ENCODE measurements at places on chromosomes 16 and 17.

DNA sequence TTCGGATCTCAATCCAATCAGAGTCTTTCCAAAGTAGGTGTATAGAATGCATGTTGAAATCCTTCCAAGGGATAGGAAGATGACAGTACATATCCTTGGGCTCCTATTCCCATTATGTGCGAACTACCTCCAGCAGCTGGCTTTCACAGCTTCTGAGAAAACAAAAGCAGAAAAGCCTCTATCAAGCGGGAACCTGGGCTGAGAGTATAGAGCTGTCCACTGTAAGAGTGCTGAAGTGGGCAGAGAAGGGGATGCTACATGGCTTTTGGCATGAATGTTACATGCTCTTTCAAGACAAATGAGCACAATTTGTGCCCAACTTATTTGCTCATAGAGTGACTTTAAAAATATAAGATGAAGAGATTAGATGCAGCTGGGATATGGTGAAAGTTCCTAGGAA, 993.5 kb downstream of the CDH8 start:
- DNase-seq = no peak

GRCh38 chr17:48615963-48616716, 1.0 kb upstream of the HOXB8 start:
- DNase-seq = no peak

DNA sequence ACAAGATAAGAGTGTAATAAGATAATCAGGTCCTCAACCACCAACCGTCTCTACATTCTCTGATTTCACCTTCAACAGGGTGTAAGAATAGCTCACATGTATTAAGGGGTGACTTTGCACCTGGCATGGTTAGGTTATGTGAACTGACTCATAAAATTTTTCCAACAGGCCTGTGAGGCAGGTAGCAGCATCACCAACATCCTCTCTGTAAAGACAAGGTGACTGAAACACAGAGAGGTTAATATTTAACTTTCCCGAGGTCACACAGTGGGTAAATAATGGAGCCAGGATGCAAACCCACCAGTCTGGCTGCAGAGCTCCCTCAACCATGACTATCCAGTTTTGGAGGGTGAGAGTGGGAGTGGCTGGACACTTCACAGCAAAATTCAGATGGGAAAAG, 317.2 kb downstream of the C16orf95 start:
- DNase-seq = no peak

DNA sequence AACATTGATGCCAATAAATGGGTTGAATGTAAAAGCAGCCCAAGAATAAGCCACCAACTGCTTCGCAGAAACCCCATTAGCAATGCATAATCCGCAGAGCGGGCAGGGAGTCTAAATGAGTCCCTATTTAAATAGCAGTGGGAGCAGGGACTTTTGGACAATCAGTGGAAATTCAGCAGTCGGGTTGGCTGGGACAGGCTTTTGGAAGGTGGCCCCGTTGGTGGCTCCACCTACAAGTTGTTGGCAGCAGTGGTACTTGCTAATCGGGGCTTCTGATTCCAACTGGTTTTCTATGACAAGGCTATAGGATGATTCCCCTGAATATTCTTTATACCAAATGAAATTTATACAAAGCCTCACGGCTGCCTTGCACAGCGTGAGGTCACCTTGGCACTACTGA, 86.3 kb downstream of the WDR59 start:
- DNase-seq = no peak

- DNase-seq = peak; percentile 38
Observed at GRCh38 chr17:42288803-42289610, 709 bp downstream of the STAT5A start.

DNA sequence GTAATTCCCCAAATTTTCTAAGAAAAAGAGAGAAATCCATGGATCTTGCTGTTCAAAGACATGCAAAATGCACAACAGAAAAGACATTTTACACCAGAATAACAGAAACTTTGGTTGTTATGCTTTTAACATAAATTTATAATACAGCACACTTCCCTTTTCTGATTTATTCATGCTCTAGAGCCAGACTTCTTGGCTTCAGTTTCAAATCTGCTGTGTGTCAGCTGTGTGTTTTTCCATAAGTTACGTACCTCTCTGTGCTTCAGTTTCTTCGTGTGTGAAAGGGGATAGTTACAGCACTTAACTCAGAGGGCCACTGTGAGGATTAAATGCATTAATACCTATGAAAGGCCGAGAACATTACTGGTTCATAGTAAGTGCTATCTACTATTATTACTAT, 6.8 kb upstream of the CCL3L1 start:
- no peak for DNase-seq

GRCh38 chr16:63578791-63579190, 1542.6 kb upstream of the CDH8 start:
- no peak for DNase-seq

GRCh38 chr16:25868706-25869370, 177.1 kb downstream of the HS3ST4 start:
- DNase-seq = no peak
